Activated CD4-positive, alpha-beta T cell treated with anti-CD3 and anti-CD28 coated beads, Interleukin-2, amount 10 ng/mL, durations not matched to agents 24 days and 14 days (primary cell): ENCODE measurements at places on chromosomes 3 and 15. TPM values are rescaled to one million over a fixed set of nuclear protein-coding genes. Genes with fewer than 3 reads are reported as not detected.

DNA sequence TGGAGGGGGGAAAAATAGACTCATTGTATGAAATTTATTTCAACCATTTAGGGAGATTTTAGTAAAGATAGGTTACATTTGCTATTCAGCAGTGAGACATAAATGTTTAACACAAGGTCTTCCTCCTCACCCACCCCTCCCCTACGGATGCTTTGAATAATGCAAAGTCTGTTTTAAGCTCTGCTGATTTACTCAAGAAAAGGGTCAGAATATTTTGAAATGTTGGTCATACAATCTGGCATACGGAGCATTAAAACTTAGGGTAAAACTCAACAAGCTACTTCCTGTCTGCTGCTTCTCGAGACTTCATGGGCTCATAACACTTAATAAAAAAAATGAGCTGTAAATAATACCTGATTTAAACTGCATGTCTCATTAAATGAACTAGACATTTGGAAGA is 156.3 kb downstream of the WNT5A start:
- no peak for DNase-seq

GRCh38 chr15:22902578-22902977 is 64.1 kb downstream of the NIPA2 start:
- DNase-seq, result no peak

- no peak for DNase-seq
These were observed 849 bp downstream of the TRAK1 start for GRCh38 chr3:42092006-42092405.

- DNase-seq, result no peak
These were observed 158.5 kb downstream of the THRB start for GRCh38 chr3:24336101-24336500.

DNA sequence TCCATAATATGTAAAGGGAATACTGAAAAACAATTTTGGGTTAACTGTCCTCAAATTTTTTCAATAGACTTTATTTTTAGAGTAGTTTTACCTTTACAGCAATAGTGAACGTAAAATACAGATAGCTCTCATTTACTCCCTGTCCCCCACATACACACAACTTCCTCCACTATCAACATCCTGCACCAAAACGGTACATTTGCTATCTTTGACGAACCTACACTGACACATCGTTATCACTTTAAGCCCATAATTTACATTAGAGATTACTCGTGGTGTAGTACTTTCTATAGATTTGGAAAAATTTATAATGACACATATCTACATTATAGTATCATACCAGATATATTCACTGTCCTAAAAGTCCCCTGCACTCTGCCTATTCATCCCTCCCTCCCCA is 16.9 kb upstream of the P2RY1 start:
- no peak for DNase-seq

Gene C3orf85
- not detected in 2 replicates for total RNA-seq

Gene A4GNT
- not detected in 2 replicates for total RNA-seq
